ENCODE measurements at places on chromosomes 2 and 18.

GRCh38 chr2:105625632-105626031 is 119.1 kb upstream of the NCK2 start:
- no peak for DNase-seq

DNA sequence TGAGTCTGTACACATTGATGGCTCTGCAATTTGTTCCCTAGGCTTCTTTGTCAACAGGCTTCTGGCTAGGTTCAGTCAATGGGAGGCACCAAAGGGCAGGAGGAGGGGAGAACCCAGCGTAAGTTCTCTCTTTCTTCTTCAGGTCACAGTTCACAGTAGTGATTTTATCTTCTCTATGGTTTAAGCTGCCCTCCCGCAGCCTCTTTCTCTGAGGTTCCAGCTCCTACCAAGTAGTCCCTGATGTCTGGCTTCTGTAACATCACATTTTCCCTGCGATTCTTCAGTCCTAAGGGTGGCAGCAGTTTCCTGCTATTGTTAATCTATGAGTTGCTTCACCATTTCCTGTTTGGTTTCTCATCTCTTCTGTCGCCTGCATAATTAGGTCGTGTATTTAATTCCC is 107.4 kb downstream of the CPO start:
- DNase-seq, result peak; percentile 59

DNA sequence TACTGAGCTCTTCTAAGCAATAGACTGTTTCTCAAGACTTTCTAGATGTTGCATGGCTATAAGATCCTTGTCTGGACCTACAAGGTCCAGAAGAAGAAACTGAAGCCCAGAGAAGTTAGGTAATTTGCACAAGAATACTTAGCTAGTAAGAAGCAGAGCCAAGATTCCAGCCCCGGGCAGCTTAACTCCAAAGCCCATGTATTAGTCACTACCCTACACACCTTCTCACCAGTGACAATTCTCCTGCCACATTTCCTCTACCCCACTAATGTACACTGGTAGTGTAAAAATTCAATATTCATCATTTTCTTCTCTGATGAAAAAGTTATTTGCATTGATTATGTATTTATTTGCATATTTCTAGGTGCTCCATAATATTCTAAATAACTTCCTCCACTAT is 95.5 kb upstream of the CREB1 start:
- DNase-seq, result no peak

DNA sequence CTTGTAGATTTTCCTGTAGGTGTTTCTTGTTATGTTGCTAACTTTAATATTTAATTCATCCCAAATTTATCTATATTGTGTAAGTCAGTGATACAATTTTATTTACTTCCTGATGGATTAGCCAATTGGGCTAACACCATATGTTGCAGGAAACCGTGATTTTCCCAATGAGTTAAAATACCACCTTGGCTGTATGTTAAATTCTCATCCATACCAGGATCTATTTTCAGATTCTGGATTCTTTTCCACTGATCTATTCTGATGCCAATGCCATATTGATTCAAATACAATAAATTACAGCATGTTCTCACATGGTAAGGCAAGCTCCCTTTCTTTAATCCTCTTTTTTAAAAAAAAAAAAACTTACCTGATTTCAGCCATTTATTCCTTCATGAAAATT is 85.8 kb upstream of the DNAJC10 start:
- DNase-seq, result no peak

GRCh38 chr2:205495819-205496218 is 186.5 kb upstream of the NRP2 start:
- no peak for DNase-seq

- DNase-seq, result peak; percentile 2
Observed at GRCh38 chr2:174522553-174522952, 35.7 kb upstream of the GPR155 start.

GRCh38 chr2:222399038-222399783 is 25.1 kb upstream of the SGPP2 start:
- DNase-seq, result no peak

DNA sequence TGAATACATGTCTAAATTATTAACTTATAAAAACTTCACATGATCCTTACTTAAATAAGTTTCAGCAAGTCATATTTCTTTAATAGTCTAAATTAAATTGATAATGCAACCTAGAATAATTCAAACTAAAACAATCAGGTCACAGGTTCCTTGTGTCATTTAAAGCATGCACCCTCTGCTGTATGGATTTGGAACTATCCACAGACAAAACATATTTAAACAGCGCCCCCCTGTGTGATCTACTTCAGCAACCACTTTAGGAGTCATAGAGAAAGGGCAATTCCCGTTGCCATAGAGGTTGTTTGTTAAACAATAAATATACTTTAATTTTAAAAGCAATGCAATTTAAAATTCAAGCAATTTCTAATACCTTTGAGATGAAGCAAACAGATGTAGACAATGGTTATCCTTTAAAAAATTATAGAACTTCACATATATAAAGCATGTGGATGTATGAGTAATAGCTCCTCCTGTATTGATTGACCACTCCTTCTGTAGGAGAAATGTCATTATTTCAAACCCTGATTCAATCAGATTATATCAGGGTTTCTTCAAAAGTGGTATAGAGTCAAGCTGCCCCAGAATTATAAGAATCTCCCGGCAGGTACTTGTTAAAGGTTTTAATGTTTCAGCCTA is 21.2 kb downstream of the GRB14 start:
- DNase-seq, result peak; percentile 3

GRCh38 chr2:29691391-29691950 is 229.9 kb downstream of the ALK start:
- no peak for DNase-seq

DNA sequence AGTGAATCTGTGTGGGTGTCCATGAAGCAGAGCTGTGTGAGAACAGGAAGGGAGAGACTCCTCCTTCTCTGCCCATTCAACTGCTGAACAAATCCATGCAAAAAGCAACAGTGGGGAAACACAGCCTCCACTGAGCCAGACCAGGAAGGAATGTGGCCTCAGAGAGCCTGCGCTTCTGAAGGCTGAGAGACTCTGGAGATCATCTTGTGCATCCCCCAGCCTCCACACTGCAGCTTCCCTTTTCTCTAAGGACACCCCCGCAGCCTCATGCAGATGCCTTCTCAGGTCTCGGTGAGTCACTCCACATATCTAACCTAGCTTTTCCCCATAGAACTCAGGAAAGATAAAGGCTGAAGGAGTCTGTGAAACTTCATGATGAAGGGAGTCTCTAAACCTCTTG is 402.9 kb downstream of the TNS1 start:
- DNase-seq, result no peak

DNA sequence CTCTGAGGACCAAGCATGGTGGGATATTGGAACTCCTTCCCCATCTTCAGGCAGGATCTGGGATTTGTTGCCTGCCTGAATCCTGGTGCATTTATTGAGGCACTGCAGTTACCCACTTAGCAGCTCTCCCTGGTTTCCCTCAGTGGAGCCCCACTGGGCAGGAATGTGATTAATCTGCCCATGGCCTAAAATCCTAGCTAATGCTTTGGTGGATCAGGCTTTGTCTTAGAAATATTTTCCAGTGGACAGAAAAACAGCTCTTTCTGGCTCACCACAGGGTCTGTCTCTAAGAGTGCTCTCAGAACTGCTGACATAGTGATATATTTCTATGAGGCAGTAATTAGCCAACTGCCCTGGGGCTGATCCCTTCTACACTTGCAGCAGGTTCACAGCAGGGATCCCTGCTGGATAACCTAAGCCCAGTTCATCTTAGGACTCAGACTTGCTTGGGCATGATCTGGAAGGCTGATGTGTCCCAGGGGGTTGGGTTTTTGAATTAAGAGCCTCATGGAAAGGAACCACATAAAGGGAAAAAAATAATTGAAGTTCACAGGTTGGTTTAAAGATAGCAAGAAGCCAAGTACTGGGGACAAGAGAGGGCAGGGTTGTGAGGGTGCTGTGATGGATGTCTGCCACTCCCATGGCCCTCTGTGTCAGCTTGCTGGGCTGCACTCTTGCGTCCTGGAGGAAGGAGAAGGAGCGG is 44.3 kb upstream of the ZDBF2 start:
- no peak for DNase-seq

DNA sequence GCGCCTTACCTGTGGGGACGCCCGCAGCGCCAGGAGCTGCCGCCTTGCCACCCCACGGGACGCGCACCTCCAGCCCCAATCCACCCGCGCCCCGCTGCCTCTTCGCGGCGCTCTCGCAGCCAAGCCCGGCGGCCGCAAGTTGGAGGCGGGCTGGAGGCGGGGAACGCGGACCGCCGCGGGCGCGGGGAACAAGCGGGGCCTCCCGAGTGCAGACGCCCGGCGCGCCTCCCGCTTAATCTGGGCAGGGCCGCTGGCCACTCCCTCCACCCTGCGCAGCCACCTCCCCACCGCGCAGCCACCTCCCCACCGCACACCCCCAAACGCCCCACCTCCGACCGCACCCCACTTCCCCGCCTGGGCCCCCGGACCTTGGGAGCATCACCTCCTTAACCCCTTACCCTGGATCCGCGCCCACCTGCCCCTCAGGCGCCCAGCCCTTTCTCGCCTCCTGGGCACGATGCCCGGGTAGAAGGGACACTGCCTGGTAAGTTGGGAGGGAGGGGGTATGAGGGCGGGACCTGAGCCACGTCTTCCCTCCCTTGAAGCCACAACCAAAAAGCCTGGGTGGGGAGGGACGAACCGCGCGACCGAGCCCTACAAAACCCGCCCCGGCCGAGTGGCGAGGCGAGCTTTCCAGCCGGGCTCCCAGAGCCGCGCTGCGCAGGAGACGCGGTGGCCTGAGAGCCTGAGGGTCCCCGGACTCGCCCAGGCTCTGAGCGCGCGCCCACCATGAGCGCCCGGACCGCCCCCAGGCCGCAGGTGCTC is at the start of the genes COL4A3 and COL4A4:
COL4A3 (plus strand) TSS at position 627 of the 765 bp plus-strand sequence; CDS start at position 730, 103 bp downstream.
COL4A4 (minus strand) TSS at position 208 of the 765 bp plus-strand sequence. CDS start 16,722 bp downstream, outside the sequence.
- no peak for DNase-seq

DNA sequence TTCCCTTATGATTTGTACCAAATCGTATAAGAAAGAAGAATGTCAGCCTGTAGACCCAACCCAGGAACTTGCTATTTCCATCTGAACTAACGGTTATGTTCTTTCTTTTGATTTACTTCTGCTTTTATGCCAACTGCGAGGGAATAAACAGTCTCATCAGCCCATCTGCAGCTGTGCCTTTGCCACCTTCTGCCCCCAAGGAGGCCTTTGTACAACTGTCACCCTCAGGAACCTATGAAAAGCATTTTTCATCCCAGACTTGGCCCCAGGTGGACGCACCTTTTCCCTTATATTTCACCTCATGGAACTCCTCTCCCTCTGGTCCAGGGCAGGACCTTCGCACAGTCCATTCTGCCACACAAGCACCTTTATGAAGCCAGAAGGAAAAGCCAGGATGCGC is 109.8 kb downstream of the AOX1 start:
- no peak for DNase-seq

DNA sequence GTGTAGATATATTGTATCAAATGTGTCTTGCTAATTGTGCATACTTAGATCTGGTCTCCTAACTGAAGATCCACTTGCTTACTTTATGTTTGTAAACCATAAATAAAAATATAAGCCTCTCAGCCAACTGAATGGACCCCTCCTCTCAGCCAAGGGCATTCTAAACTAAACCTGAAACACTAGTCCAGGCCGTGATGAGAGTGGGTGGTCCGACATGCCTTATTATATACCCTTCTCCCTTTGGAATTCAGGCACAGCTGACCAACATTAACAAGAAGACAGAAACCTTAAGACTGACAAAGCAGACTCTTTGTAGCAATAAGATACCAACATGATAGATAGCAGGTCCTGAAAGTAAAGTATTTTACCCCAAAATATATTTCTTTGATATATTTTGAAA is 64.3 kb upstream of the PLA2R1 start:
- DNase-seq, result no peak

DNA sequence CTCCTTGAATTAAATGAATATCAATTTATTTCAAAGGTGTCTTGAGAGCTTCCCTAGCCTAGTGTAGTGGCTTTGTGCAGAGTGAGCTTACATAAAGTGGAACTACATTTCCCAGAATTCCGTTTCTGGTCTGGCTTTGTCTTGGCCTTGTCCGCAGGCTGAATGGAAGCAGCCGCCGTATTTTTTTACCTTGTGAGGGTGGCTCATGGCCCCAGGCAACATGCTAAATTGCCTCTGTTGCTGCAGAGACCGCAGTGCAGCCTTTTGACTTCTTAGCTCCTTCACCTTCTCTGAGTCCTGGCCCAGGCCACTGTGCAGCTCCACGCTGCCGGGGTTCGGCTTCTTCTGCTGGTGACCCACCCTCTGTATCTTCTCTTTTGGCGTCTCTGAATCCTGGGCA is 114.8 kb upstream of the SLC38A11 start:
- no peak for DNase-seq

DNA sequence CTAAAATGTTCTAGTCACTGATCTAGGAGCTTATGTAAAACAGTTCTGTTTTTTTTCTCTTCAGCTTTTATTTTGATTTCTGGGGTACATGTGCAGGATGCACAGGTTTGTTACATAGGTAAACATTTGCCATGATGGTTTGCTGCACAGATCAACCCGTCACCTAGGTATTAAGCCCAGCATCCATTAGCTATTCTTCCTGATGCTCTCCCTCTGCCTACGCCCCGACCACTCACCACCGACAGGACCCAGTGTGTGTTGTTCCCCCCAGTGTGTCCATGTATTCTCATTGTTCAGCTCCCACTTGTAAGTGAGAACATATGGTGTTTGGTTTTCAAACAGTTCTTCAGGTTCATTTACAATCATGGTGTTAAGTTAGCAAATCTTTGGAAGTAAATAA is 84.8 kb upstream of the PROKR1 start:
- no peak for DNase-seq

Data from CD4-positive, alpha-beta T cell treated with Interleukin-4 for 4 hours (primary cell).